ENCODE measurements at places on chromosomes 3 and 15.

GRCh38 chr15:41546851-41547786, 3.1 kb upstream of the RPAP1 start:
- H3K4me3 ChIP-seq = no peak overlapping the region
- no peaks in the 10 kb centered on the region for H3K27me3 ChIP-seq
- H3K36me3 ChIP-seq = no peaks in the 10 kb centered on the region
- H3K4me1 ChIP-seq = peaks cover 13% of the 10 kb centered on the region
- no peak overlapping the region for H3K27ac ChIP-seq

DNA sequence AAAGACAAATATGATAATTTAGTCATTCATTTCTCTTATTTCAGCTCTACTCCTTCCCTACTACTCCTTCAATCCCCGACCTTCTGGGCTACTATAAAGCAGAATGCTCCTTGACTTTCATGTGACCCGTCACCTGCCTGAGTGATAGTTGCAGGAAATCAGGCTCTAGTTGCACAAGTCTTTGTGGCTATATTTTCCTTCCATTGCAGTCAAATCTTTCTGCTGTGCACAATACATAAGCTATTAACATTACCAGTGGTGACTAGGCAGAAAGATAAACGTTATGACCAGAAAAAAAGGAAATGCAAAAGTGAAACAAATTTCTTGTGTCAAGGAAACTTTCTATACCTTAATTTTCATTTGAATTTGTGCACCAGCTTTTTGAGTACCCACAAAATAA, 2.3 kb downstream of the SUCNR1 start:
- no peak overlapping the region for H3K4me3 ChIP-seq
- no peak overlapping the region for H3K27ac ChIP-seq
- peaks cover 2% of the 10 kb centered on the region for H3K27me3 ChIP-seq
- peaks cover 35% of the 10 kb centered on the region for H3K4me1 ChIP-seq

GRCh38 chr3:9660972-9661371, 11.7 kb downstream of the MTMR14 start:
- no peaks in the 10 kb centered on the region for H3K27me3 ChIP-seq
- H3K4me1 ChIP-seq = peaks cover 5% of the 10 kb centered on the region
- peaks cover 39% of the 10 kb centered on the region for H3K36me3 ChIP-seq
- no peak overlapping the region for H3K4me3 ChIP-seq
- DNase-seq = no peak
- no peak overlapping the region for H3K27ac ChIP-seq

DNA sequence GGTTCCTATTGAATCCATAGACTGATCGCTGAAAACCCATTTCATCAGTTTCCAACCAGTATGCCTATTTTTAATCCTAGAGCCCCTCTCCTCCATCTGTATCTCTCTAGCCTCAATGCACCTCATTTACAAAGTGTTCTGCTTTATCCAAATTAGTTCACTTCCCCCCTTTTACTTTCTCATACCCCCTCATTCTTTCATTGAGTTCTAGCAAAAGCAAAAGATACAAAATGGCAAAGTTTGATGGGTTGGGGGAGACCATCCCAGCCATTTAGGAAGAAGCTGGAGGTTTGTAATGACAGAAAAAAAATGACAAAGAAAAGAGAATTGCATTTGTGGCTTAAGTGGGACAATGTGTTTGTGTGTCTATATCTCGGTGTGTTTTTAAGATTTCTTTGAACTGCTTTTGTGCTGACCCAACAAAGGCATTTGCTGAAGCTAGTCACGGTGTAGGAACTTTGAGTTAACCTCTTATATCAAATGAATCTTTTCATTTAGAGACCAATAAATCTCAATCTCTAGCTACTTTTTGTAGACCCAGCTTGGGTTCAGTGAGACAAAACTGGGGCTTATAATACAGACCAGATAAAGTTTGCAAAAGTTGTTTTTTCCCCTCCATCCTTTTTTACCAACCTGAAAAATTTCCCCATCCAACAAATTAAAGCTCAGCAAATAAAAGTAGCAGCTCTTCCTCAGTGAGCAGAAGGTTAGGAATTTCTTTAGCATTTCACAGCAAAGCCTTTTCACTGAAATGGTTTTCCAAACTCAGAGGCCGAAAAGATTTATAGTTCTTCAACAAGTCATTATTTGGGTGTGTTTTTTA, 18.7 kb downstream of the NR2F2 start:
- DNase-seq = no peak
- no peak overlapping the region for H3K4me3 ChIP-seq

- no peak overlapping the region for H3K27ac ChIP-seq
- no peaks in the 10 kb centered on the region for H3K36me3 ChIP-seq
- DNase-seq = no peak
- H3K4me3 ChIP-seq = no peak overlapping the region
- H3K4me1 ChIP-seq = no peaks in the 10 kb centered on the region
- H3K27me3 ChIP-seq = peaks cover 3% of the 10 kb centered on the region
Observed at GRCh38 chr3:43747641-43748040, 56.9 kb downstream of the ABHD5 start.

DNA sequence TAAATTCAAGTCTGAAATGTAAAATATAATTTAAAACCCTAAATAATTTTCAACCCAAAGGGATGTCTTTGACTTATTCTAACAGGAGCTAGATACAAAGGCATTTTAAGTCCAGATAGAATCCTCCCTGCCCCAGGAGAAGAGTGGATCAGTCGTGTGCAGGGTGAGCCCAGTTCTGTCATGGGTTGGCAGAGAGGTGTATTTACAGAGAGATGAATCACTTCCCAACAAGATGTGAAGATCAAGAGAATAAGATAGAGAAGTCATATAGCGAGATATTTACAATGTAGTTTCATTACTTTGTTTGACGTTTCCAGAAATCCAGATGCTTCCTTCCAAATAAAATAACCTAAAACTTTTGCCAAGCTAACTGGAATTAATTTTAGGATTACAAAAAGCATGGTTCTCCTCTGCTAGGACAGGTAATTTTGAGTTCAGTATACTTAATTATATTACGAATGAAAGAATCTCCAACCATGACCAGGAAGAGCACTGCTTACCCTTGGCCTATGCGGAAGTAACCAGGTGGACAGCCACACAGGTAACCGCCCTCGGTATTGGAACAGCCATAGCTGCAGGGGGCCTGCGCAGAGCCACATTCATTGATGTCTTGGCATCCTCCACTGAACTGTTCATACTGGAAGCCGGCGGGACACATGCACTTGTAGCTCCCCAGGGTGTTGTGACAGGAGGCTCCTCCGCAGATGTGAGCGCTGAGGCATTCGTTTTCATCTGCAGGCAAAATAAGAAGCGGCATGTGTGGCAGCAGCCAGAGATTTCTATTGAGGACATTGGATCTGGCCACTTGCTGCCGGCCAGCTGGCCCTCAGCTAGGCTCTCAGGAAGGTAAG, 84.0 kb downstream of the DUT start:
- no peaks in the 10 kb centered on the region for H3K36me3 ChIP-seq
- no peak overlapping the region for H3K4me3 ChIP-seq
- H3K27ac ChIP-seq = no peak overlapping the region
- no peaks in the 10 kb centered on the region for H3K27me3 ChIP-seq
- no peaks in the 10 kb centered on the region for H3K4me1 ChIP-seq
